Left colon (tissue), 2 donors: ENCODE measurements at places on chromosomes 11 and 22. TPM values are rescaled to one million over a fixed set of nuclear protein-coding genes. Genes with fewer than 3 reads are reported as not detected.

- DNase-seq: no peak
Measured at GRCh38 chr11:75896843-75897419, 81.9 kb downstream of the UVRAG start.

DNA sequence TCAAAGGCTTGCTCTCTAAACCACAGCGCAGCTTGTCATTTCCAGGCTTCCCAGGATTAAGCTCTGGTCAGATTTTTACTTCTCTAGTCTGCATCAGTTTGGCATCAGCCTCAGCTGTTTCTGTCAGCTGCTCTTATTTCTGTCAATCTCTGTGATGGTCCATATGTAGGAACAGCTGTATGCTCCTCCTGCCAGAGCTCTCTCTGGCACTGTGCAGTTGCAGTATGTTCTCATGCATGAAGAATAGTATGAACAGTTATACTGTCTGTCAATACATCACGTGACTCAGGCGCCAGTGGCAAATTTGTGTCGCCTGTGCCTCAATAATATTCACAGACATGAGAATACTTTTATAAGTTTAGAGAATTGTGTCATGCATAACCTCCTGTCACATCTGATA, 6.7 kb downstream of the OR6M1 start:
- DNase-seq: no peak

GRCh38 chr11:46601129-46601528, 7.3 kb upstream of the AMBRA1 start:
- DNase-seq: no peak

GRCh38 chr11:31814176-31814868, 3.2 kb upstream of the PAX6 start:
- no peak for DNase-seq

DNA sequence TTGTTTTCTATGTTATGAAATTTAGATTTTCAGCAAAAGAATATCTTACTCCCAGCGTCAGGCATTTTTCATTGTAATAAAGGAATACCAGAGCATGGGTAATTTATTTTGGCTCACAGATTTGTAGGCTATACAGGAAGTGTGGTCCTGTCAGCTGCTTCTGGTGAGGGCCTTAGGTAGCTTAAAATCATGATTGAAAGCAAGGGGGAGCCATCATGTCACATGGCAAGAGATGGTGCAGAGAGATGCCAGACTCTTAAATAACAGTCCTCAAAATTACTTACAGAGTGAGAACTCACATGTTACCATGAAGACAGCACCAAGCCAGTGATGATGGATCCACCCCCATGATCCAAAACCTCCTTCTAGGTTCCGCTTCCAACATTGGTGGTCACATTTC, 825.0 kb upstream of the CHORDC1 start:
- no peak for DNase-seq

- DNase-seq: no peak
Measured at GRCh38 chr11:82092904-82093303, 640.8 kb downstream of the FAM181B start.

GRCh38 chr11:20627026-20627425, 27.6 kb downstream of the SLC6A5 start:
- no peak for DNase-seq

- DNase-seq: no peak
Measured at GRCh38 chr11:85042361-85042760, 584.8 kb downstream of the DLG2 start.

DNA sequence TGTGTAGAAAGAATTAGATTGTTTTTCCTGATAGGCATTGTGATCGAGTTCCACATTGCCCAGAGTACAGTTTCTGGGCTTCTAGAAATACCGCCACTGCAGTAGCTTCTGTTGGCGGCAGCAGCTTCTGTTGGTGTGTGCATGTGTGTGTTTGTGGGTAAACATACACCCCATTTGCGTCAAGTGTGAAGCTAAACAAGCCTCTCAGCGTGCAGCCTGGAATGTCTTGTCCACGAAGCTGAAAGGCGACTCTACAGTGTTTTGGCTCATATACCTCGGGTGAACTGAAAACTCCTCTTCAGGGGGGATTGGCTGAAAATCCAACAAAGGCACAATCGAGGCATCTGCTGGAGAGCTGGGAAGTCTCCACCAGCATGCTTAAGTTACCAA, 112.0 kb upstream of the E2F8 start:
- DNase-seq: no peak

DNA sequence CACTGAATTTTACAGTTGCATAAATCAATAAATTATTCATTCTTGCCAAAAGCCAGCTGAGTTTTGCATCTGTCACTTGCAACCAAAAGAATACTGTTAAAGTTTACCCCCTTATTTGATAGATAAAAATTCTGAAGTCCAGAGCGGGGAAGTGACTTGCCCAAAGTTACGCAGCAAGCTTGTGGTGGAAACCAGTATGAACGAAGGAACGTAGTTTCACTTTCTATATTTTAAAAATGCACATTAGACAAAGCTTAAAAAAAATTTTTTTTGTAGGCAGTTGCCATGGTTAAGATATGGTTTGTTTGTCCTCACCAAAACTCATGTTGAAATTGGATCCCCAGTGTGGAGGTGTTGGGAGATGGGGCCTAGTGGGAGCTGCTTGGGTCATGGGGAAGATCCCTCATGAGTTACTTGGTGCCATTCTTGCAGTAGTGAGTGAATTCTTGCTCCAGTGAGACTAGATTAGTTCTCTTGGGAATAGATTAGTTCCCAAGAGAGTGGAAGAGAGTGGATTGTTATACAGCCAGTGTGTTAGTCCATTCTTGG, 46.3 kb upstream of the SEZ6L start:
- no peak for DNase-seq

GRCh38 chr22:30514252-30514651, 8.8 kb upstream of the SEC14L4 start:
- DNase-seq: no peak

The MGAT3 gene
- total RNA-seq: 5.6 TPM

The HSPB2 gene
- 0.73 TPM for total RNA-seq

The CASP5 gene
- total RNA-seq: 31.1 TPM

The PGM2L1 gene
- total RNA-seq: 14.3 TPM

The MYOD1 gene
- total RNA-seq: not detected

The OMP gene
- 7.1 TPM for total RNA-seq
